Activated CD4-positive, CD25-positive, alpha-beta regulatory T cell (primary cell): ENCODE measurements at places on chromosomes 2 and 18.

DNA sequence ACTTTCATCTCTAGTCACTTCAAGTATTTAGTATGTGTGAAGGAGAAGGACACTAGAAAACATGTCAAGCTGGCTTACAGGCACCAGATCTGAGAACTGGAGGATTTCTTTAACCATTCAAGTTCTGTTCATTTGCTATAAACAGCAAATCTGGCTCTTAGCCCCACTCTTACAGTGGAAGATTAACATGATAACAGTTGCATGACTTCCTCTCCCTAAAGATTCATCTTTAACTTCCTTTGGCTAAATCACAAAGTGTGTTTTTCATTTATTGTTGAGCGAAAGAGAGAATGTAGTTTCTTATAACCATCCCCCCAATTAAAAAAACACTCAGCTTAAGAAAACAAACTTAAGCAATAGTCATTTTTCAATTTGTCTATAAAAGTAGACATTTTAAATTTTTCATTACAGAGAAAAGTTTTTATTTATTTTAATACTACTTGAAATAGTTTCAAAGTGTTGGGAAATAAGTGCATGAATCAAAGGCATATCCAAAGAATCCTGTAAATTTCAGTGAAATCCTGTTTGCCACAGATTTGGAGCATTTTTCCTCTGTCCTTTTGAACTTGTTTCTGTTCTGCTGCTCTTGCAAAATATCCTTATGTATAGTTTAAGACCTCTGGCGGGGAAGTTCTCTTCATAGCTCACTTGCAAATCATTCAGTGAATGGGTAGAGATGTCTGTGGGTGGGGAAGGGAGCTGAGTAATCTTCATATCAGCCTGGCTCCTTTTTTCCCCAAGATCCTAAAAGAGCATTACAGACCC, 241.0 kb upstream of the RBBP8 start:
- DNase-seq, result no peak

DNA sequence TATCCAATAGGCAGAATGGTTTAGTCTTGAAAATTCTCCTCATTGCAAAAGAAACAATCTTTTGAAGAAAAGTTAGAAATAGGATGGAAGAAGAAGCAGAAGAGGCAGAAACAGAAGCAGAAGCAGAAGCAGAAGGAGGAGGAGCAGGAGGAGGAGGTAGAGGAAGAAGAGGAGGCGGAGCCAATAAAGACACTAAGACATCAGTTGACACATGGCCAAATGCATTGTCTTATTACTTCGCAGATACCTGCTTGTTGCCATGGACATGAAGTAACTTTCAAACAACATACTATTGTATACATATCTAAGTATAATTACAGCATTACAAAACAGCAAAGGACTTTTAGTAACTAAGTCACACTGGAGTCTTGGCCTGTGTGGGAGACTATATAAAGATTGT, 606.3 kb downstream of the METTL4 start:
- no peak for DNase-seq

DNA sequence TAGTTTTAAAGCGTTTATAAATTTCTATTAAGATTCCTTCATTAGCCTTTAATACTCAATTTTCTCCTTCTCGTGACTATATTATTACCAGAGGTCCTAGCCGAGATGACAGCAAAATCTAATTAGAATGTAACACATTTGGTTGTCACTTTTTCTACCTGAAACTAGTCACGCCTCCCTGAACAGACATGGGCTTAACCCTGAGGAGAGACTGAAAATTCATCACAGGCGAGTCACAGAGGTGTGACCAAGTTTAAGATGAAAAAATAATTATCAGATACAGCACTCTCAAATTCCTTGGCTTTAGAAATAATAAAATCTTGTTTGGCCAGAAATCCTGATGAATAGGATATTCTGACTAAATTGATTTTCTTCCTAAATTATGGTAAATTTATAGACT, 834.4 kb upstream of the SLC39A10 start:
- no peak for DNase-seq

DNA sequence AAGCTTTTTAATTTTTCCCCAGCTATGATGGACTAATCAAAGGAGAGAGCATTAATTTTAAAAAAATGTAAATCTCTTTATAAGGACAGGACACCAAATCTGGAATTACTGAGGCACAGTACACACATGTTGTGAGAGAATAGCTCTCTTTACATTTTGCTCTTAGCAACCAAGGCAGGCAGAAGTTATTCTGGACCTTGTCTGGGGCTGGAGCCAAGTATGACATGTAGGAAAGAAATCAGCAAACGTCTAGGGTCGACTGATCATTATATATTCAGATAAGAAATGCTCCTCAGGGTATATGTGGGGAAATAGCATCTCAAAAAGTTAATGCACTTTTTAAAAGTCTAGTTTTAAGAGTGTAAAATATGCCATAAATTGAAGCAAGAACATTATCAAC, 1330.0 kb upstream of the CELF4 start:
- DNase-seq, result no peak

DNA sequence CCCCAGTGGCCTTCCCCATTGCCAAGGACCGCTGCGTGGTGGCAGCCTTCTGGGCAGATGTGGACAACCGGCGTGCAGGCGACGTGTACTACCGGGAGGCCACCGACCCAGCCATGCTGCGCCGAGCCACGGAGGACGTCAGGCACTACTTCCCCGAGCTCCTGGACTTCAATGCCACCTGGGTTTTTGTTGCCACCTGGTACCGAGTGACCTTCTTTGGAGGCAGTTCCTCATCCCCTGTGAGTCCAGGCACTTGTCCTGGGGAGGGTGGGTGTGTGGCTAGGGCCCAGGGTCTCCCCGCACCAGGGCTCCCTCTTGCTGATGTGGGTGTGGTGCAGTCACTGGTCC, 31.9 kb downstream of the SNED1 start:
- no peak for DNase-seq

DNA sequence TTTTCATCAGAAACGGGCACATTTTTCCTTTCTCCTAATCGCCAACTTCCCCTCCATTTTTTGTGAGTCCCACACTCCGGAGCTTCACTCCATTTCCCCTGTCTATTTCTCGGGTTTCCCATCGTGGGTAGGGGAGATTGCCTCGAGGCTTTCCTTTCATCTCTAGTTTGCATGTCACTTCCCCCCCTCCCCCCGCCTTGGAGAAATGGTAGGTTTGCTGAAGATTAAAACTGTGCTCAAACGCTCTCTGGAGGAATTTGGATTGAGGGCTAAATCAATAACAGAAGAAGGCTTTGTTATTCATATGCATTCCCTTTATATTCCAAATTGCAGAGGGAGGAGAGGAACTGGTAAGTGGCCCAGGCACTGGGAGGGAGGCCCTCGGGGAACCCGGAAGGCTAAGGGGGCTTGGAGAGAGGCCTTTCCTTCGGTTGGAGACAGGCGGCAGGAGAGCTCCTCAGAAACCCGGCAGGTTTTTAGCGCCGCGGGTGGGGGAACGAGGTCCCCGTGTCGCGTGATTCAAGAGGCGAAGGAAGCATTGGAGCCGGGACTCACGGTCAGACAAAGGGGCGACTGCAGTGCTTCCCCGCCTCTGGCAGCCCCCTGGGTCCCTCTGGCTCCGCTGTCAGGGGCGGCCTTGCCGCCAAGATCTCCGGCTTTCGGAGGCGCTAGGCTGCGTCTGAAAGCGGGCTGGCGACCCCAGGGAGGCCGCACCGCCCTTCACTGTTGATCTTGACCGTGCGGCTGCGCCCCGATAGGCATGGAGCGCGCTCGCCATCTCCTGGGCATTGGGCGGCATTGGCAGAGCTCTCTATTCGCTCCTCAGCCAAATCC, 2.4 kb upstream of the HOXD12 start:
- DNase-seq, result peak; percentile 22

- DNase-seq, result no peak
Observed at GRCh38 chr2:23584054-23584745, 199.2 kb downstream of the KLHL29 start.

GRCh38 chr2:16716024-16716423, 50.4 kb upstream of the CYRIA start:
- DNase-seq, result no peak
